Stimulated activated CD4-positive, alpha-beta T cell treated with anti-CD3 and anti-CD28 coated beads, Interleukin-12 subunit alpha, Interleukin-12 subunit beta, amount 100 ng/mL, for 48 hours (primary cell): ENCODE measurements at places on chromosomes 2 and 18.

DNA sequence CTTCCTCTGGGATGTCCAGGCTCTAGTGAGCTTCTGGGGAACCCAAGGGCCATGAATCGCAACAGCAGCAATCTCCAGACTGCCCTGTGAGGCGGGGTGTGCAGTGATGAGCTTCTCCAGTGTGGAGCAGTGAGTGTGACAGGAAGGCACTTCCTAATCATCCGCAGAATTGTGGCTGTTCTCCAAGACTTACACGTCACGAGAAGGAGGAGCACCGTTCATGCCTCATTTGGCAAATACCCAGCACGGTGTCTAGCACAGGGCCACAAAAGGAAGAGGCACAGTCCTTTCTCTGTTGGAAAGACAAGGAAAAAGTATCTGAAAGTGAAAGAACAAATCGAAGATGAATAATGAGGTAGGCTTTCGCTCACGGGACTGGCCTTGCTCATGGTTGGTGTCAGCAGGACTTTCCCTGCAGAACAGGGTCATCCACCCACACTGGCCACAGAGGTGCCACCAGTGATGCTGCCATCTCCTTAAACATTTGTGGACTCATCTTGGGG is 125.1 kb upstream of the HAAO start:
- DNase-seq, result no peak

- no peak for DNase-seq
These were observed 470.3 kb upstream of the HNRNPA3 start for GRCh38 chr2:176742271-176742670.

DNA sequence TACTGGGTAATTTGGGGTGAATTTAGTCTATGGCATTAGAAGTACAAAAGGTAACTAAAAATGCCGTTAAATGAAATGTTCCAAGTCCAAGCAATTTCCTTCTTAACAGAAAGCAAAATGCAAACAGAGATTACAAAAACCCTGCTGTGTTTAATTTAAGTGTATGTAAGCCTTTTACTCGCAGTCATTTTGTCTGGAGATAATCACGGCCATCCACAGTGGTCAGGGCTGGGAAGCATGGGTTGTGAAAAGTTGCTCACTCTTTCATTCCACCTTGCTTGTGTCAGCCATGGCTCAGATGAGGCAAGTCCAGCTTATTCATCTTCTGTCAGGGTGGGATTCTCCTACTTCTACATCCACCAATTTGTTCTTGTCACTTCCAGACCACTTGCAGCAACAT is 983.6 kb upstream of the ZEB2 start:
- no peak for DNase-seq

DNA sequence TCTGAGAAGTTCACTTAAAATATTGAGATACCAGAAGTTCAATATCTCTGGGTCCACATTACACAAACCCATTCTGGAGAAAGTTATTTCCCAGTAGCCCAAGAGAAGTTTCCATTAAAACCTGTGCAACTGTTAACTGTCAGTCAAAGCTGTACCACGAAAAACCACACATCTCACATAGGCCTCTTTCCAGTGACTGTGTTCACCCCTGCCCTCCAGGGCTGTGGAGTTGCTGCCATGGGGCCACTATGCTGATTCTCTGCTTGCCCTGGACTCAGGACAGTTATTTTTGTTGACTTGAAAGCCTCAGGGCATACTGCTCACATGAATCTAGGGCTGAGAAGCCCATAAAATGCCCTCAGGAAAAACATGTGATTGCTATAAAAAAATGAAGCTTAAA is 153.8 kb downstream of the PIEZO2 start:
- no peak for DNase-seq

DNA sequence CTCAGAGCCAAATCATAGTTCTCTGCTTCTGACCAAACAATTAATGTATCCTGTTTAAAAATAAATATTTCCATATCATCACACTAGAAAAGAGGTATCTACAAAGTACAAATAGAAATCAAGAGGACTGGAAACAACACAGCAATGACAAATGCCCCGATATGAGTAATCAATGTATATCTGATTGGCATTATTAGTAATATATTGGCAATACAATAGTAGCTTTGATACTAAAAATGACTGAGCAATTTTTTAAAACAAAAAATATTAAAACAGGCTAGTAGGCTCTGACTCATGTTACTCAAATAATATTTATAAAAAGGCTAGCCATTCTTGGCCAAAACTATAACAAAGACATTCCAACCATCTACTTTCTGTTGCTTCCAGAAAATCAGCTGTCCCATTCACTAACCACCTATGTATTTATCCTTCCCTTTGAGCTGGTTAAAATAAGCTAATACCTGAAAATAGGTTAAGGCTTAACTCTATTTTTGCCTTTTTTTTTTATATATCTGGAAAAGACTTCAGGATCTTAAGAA is 13.3 kb downstream of the PPP4R3B start:
- no peak for DNase-seq

GRCh38 chr2:187543488-187543887 is 10.7 kb downstream of the TFPI start:
- DNase-seq, result no peak

DNA sequence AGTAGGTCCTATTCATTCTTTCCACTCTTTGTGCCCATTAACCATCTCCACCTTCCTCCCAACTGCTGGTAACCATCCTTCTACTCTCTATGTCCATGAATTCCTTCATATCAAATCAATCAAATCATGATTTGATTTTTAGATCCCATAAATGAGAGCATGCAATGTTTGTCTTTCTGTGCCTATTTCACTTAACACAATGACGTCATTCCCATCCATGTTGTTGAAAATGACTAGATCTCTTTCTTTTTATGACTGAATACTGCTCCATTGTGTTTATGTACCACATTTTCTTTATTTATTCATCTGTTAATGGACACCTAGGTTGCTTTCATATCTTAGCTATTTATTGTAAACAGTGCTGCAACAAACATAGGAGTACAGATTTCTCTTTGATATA is 827.3 kb upstream of the NRXN1 start:
- DNase-seq, result no peak

- no peak for DNase-seq
These were observed 171.1 kb upstream of the RBMS1 start for GRCh38 chr2:160664603-160665140.

- no peak for DNase-seq
These were observed 56.0 kb downstream of the PARD6G start for GRCh38 chr18:80191264-80191663.

DNA sequence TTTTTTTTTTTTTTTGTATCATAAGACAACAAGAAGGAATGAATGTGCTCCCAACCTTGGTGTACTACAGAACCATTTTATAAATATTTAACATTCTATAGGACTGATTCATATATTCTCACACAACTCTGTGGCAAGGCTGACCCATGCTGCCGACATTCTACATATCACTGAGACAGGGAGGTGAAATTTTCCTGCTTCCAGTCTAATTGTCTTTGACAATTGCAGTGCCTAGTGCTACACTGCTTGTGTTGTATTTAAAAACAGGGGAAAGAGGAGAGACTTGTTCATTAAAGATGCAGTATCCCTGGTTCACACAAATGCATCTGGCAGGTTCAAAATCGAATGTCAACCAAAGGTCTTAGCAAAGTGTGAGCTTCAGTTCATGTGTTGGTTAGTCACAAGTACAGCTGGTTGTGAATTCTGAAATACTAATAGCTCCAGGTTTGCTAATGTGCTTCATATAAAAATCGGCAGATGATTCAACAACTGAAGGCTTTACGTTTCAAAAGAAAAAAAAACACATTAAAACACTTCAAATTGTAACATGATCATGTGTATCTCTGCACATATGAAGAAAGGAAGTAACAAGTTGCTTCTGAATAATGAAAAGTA is 130.8 kb downstream of the FIGN start:
- no peak for DNase-seq

- DNase-seq, result no peak
These were observed 925.7 kb downstream of the EPHA4 start for GRCh38 chr2:220646424-220646823.

DNA sequence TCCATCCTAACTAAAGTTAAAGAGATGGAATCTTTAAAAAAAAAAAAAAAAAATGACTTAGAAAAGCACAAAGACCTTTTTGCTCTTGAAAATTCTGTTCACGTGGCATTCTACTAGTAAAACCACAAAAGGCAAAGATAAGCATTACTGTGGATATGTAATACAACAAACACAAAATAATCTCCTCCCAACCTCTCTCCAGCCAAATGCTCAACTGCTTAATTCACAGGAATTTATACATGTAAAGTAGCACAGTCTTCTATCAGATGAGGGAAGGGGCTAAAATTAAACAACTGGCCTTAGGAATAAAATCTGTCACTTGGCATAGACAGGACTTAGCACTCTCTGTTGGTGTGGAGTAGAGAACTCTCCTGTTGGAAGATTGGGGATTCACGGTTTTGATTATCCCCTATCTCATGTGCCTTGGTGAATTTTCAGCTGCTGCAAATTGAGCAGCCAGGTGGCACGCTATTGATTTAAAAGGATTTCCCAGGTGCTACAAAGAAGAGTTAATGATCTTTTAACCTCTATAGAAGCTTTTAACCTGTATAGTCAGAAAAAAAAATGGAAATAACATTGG is 57.4 kb downstream of the ATIC start:
- DNase-seq, result no peak

GRCh38 chr2:164569378-164569777 is 51.9 kb downstream of the GRB14 start:
- DNase-seq, result no peak

GRCh38 chr18:73059280-73059679 is 191.5 kb upstream of the NETO1 start:
- no peak for DNase-seq

DNA sequence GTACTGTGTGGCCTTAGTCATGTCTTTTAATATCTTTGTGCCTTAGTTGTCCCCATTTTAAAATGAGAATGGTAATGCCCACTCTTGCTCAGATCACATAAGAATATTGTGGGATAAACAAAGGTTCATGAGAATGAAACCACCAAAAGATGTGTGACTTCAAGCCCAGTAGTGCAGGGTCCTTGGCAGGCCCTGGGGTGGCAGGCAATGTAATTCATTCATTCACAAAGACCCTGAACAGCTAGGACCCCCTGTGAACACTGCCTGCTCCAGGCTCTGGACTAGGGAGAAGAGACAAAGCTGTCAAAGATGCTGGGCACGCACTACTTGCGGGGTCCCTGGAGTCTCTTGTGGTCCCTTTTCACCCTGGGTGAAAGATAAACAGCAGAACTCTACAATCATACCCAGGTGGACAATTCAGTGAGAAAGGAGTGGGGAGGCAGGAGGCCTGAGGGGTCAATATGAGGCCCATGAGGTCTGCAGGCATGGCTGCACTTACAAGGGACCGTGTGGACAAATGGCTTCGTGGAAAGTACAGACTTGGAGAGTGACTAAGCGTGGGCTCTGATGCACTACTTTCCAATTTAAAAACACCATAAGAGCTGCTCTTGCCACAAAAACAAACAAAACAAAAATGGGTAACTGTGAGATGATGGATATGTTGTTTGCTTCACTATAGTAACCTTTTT is 136.1 kb downstream of the SMAD7 start:
- DNase-seq, result no peak

DNA sequence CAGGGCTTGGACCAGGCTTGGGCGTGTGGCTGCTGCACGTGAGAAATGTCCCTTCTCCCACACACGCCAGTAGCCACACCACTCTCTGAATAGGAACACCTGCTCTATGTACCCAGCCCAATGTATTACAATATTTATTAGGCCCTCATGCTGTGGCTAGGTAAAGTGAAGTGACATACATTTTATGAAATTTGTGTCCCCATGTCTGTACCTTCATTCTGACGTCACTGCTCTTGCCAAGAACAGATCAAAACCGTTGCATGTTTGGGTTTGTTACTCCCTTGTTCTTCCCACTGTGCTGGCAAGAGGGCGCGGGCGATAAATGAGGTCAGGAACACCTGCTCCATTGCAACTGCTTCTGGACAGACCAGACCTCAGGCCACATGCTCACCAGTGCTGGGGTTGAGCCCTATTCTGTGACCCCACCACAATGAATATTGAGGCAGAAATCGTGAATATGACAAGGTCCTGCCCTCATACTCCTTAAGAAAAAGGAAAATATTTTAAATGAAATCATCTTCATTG is 436.4 kb upstream of the SALL3 start:
- DNase-seq, result no peak

GRCh38 chr2:16561676-16562075 is 104.0 kb downstream of the CYRIA start:
- DNase-seq, result no peak

- DNase-seq, result no peak
These were observed 52.7 kb downstream of the MAP2 start for GRCh38 chr2:209476367-209477208.

- no peak for DNase-seq
These were observed 55.7 kb downstream of the ITSN2 start for GRCh38 chr2:24304631-24305030.

- DNase-seq, result no peak
These were observed 94.9 kb upstream of the PXDN start for GRCh38 chr2:1839066-1839756.

- no peak for DNase-seq
These were observed 164.3 kb upstream of the PIK3C3 start for GRCh38 chr18:41790687-41791086.

- no peak for DNase-seq
These were observed 49.2 kb upstream of the CDC42EP3 start for GRCh38 chr2:37720533-37721200.

DNA sequence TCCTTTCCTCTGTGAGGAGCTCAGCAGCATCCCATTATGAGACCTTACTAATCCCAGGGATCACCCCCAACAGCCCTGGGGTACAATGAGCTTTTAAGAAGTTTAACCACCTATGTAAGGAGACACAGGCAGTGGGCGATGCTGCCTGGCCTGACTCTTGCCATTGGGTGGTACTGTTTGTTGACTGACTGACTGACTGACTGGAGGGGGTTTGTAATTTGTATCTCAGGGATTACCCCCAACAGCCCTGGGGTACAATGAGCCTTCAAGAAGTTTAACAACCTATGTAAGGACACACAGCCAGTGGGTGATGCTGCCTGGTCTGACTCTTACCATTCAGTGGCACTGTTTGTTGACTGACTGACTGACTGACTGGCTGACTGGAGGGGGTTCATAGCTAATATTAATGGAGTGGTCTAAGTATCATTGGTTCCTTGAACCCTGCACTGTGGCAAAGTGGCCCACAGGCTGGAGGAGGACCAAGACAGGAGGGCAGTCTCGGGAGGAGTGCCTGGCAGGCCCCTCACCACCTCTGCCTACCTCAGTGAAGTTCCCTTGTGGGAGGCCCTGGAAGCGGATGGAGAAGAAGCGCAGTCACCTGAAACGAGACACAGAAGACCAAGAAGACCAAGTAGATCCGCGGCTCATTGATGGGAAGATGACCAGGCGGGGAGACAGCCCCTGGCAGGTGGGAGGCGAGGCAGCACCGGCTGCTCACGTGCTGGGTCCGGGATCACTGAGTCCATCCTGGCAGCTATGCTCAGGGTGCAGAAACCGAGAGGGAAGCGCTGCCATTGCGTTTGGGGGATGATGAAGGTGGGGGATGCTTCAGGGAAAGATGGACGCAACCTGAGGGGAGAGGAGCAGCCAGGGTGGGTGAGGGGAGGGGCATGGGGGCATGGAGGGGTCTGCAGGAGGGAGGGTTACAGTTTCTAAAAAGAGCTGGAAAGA is 7.6 kb downstream of the PROC start:
- DNase-seq, result no peak

GRCh38 chr2:14560716-14561115 is 71.8 kb upstream of the LRATD1 start:
- DNase-seq, result no peak
